ENCODE measurements at places on chromosomes 2 and 18.

DNA sequence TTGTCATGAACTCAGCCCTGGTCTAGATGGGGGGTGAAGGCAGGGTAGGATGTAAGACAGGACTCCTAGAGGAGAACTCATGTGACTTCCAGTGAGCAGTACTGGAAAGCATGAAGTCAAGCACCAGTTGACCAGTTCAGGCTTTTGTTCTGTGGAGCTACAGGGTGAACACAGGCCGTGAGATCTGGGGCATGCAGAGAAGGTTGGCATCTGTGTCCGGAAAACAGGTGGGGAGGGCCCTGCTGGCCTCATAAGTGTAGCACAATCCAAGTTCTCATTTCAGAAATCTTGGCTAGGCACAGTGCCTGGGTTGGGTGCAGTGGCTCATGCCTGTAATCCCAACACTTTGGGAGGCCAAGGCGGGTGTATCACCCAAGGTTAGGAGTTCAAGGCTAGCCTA, 50.9 kb upstream of the SPATS2L start:
- DNase-seq, result no peak

- no peak for DNase-seq
Observed at GRCh38 chr2:63755965-63756364, 85.7 kb upstream of the UGP2 start.

GRCh38 chr2:59025157-59025757, 784.1 kb upstream of the FANCL start:
- peak; percentile 3 for DNase-seq

- DNase-seq, result no peak
Observed at GRCh38 chr2:96409820-96410164, 74.2 kb downstream of the NCAPH start.

DNA sequence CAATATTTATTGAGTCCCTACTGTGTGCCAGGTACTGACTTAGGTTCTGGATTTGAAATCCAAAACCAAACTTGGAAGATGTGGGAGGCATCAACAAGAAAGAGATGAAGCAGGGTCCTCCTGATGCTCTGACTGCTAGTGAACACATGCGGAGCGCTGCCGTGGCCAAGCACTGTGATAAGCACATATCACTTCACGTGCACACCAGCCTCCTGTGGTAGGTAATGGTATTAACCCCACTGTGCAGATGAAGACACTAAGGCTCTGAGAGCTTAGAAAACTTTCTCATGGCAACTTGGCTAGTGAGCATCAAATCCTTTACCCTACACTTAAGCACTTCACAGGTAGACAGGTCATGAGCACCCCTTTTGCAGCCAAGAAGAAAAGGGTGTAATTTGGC, 216.1 kb downstream of the HAUS1 start:
- DNase-seq, result no peak

DNA sequence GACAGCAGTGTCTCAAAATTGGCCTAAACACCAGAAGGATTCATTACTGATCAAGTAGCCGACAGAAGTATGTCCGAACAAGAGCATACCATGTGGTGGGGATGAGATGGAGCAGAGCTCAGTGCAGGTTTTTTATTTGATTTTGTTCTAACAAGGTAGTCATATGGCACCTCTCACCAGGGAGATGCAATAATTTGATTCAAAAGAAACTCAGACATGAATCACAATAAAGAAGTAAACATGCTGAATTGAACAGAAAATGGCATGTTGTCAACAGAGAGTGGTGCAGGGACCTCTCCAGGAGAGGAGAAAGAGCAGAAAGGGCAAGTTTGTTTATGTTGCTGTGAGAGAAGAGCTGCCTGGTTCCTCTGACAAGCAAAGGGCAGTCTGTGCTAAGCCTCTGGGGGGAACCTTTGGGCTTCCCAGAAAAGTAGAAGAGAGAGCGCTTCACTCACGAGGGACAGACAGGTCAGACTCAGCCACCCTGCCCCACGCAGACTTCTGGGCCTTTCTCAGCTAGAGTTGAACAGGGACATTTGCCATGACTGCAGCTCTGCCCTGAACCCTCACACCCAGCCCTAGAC, 351.3 kb upstream of the RAB12 start:
- no peak for DNase-seq

DNA sequence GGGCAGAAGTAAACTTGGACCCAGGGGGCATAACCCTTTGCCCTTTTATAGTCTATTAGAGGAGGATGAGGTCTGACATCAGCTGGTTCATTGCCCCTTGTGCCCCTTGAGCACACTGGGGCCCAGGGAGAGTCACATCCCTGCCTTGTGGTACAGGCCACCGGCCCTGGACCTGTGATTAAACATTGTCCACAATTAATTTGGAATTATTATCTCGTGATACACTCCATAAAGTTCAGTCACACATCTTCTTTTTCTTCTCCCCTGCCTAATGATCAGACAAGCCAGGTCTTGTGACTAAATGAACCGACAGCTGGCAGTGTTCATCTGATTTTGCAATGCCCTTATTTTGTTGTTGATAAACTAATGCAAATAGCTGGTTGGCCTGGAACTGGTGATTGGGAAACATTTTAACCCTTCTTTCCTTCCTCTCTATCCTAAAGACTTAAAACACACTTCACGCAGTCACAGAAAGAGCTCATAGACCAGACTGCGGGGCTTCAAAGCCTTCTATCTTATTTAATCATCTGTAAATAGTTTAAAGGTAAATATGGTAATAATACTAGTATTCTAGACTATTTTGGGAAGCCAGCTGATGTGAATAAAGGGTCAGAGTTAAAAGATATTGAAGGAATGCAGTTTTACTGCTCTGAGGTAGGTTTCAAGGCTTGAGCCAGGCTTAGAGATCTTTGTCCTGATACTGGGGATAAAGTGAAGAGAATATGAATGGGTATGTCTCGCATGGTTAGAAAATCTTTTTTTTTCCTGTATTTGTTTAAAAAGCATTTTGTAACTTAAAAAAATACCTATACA, 13.4 kb downstream of the IL1R1 start:
- DNase-seq, result no peak

GRCh38 chr2:43146083-43146482, 80.3 kb downstream of the ZFP36L2 start:
- no peak for DNase-seq

DNA sequence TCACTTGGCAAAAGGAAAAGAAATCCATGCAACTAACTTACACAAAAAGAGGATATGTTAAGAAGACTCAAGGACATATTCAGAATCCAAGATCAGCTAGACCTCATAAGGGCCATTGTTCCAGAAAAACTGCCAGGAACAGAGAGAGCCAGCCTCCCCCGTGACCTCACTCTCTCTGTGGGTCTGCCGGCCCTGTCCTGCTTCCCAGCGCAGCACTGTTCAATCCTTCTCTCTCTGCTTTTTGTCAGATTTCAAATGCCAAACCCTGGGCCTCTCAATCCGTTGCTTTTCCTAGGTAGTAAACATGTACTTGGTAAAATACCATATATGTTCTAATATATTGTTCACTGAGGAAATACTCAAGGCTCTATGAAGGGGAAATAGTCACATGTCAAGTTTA, 40.0 kb upstream of the ACKR3 start:
- DNase-seq, result no peak

- no peak for DNase-seq
Observed at GRCh38 chr2:158969162-158969714, 798 bp downstream of the TANC1 start.

- no peak for DNase-seq
Observed at GRCh38 chr2:156511803-156512202, 75.6 kb downstream of the GPD2 start.

GRCh38 chr2:161230959-161231358, 70.7 kb downstream of the TANK start:
- DNase-seq, result no peak

- DNase-seq, result no peak
Observed at GRCh38 chr2:144675331-144675730, 155.4 kb upstream of the ZEB2 start.

DNA sequence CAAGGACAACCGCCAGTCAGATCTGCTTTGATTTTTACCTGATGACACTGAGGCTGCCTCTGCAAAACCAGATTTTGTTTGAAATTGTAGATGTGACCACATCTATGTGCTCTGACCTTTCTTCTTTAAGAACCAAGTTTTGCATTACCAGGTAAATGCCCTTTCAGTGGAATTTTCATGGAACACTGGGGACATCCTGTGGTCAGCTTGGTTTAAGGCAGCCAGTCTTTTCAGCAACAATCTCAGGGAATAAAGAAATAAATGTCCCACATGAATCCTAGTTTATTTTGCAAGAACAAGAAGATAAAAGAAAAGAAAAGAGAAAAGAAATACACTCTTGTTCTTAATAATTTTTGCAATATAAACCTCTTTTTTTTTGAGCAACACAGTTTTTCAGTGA, 90.6 kb downstream of the POU3F3 start:
- DNase-seq, result no peak

- no peak for DNase-seq
Observed at GRCh38 chr2:18474700-18475099, 85.8 kb downstream of the RDH14 start.

- DNase-seq, result peak; percentile 26
Observed at GRCh38 chr2:238286987-238287736, 1.2 kb downstream of the PER2 start.

GRCh38 chr2:205483095-205483494, 199.2 kb upstream of the NRP2 start:
- no peak for DNase-seq

- no peak for DNase-seq
Observed at GRCh38 chr2:157866202-157866601, 9.9 kb downstream of the ACVR1 start.

DNA sequence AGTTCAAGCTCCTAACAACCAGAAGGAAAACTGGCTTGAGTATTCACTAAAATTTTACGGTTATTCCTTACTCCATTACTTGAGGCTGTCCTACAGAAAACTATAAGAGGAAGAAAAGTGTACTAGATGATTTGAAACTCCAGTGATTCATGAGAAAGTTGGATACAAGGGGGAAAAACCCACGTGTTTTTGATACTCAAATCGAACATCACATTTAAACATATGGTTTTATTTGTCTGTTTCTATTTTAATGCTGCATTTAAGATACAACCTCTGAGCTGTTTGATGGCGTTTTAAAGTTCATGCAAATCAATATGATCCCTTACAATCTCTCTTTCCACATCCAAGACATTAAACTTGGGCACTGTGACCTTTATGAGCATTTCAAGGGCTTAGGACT, 125.1 kb upstream of the LMAN1 start:
- no peak for DNase-seq

DNA sequence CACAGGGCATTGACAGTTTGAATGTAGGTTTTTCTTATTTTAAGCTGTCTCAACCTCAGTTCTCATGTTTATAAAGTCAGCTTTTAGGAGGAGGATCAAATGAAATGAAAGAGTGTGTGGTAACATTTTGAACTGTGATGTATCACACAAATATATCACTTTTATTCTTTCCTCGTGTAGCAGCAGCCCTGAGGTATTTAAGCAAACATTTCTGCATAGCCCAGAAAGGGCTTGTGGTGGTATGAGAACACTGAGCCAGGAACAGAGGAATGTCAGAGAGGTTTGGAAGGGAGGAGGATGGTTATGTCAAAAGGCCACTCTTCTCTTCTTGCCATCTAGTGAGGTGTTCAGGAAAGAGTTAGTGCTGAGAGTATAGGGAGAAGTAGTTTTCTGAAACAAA, 150.2 kb downstream of the PARD3B start:
- DNase-seq, result no peak

GRCh38 chr2:231361701-231362554, 33.6 kb upstream of the B3GNT7 start:
- DNase-seq, result no peak

GRCh38 chr2:63792530-63792929, 49.2 kb upstream of the UGP2 start:
- DNase-seq, result peak; percentile 19

- DNase-seq, result no peak
Observed at GRCh38 chr2:222492683-222493082, 68.3 kb downstream of the SGPP2 start.

DNA sequence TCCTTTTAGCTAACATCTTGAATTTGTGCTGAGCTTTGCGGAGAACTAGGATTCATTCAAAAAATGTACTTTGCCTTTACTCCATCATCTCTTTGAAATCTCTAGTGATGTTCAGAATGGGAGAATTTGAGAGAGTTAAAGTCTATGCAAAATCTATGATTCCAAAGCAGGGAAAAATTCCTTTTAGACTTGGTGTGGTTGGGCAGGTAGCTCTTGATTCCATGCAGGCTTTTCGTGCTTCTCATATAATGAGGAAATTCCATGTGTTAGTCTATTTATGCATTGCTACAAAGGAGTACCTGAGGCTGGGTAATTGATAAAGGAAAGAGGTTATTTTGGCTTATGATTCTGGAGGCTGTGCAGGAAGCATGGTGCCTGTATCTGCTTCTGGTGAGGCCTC, 258.9 kb upstream of the EPHA4 start:
- DNase-seq, result no peak

DNA sequence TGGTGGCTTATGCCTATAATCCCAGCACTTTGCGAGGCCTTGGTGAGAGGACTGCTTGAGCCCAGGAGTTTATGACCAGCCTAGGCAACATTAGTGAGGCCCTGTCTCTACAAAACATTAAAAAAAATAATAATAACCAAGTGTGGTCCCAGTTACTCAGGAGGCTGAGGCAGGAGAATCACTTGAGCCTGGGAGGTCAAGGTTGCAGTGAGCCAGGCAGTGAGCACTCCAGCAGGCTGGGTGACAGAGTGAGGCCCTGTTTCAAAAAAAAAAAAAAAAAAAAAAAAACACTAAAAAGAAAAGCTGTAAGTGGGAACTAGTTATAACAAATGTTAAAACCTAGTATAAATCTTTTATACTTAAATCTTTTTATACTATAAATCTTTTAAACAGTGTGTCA, 146.2 kb upstream of the ITGA4 start:
- no peak for DNase-seq

- DNase-seq, result no peak
Observed at GRCh38 chr2:102634831-102635241, 15.5 kb downstream of the SLC9A2 start.

- DNase-seq, result no peak
Observed at GRCh38 chr2:120935339-120936313, 200.0 kb downstream of the GLI2 start.

Measured in stimulated activated CD4-positive, alpha-beta T cell treated with anti-CD3 and anti-CD28 coated beads, Interleukin-4, amount 100 ng/mL, for 4 hours (primary cell).